ENCODE measurements at places on chromosomes 2 and 18.

- no peak for DNase-seq
Observed at GRCh38 chr2:173075056-173075780, 428 bp upstream of the MAP3K20 start.

DNA sequence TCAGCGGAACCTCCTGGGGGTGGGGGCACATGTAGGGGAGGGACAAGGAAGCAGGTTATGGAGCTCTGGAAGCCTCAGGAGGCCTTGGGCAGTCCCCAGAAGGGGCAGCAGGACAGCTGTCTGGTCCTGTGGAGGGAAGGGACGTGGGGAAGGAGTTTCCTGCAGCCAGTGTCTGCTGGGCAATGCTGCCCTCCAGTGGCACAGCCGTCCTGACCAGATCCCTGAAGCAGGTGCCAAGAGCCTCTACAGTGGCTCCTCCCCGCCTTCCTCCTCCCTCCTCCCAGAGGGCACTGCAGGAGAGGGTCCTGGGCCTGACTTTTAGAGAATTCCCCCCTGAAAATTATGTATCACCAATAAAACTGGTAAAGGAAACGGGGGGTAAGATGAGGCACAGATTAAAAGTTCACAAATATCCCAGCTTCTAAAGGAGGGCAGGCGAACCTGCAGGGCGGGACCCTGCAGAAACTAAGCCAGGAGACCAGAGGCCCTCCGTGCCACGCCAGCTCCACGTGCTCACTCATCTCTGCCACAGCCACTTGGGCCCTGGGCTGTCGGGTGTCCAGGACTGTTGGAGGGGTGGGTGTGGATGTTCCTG, 258.5 kb downstream of the TWIST2 start:
- DNase-seq = no peak

GRCh38 chr18:12306752-12307700, 1.0 kb upstream of the TUBB6 start:
- no peak for DNase-seq

DNA sequence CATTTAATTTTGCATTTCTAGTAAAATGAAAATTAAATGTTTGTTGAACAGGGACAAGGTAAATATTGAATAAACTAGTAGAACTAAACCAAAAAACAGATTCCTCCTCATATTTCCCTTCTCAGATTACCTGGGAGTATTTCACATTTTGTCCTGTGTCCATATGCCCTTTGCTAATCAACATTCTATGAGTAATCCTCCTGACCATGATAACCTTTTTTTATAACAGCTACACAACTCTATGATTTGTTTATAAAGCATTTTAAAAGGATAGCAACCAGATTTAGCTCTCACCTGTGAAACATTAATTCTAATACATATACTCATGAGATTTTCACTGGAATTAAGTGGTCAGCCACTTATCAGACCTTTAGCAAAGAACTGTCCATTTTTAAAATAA, 7.1 kb upstream of the DSG2 start:
- DNase-seq = no peak

Data from activated CD4-positive, alpha-beta T cell treated with anti-CD3 and anti-CD28 coated beads, Interleukin-2, amount 50 U/mL, for 24 hours (primary cell).